ENCODE measurements at places on chromosomes 1 and 21.
A peak's percentile ranks its signal among the peaks of the same experiment; 100 is the strongest.

GRCh38 chr21:44874240-44874496 is 678 bp upstream of the PTTG1IP start:
- DNase-seq: no peak

GRCh38 chr1:40318970-40319621 is 2.0 kb upstream of the COL9A2 start:
- no peak for DNase-seq

DNA sequence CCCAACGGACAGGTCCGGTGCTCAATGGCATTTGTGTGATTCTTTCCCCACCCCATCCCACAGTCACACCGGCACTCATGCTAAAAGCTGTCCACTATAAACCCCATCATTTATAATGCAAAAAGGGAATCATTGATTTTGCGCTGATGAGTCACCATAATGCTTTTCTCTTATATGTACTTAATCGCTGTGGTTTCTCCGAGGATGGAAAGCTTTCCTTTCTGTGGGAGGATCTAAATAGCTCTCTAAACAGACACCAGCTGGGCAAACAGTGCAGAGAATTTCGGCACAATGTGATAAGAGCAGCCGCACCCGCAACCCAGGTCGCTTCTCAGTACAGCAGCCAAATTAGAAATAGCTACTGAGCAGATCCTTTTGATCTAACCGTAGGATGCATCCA is 85.6 kb downstream of the SETD4 start:
- no peak for DNase-seq

DNA sequence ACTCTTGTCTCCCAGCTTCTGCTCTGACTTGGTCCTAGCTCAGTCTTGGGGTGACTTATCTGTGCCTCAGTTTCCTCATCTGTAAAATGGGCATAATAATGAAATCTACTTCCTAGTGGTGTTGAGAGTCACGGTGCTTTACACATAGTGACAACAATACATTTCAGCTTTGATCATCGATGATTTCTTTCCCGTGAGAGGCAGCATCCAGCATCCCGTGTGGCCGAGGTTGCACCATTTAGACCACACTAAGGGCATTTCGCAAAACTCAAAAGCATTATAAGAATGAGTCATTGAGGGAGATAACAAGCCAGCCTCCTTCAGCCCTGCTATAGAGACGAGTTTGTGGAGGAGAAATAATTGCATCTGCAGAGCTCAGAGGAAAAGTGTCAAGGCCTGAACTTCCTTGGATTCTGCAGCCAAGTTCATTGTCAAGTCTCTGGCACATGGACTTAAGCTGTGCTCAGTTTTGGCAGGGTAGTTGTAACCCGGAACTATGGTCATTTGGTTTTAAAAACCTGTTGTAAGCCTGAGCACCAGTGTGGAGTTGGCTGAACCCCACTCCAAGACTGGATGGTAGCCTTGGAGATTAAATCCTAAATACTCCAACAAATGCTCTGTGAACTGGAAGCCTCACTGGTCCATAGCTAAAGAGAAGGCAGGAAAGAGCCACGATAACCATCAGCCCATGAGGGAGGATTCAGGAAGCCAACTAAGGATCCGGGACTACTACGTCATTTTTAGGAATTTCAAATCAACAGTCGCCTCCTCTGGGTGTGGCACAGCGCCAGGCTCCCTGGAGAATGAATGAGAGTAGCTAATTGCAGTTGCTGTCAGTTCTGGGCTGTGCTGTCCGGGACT is 64.2 kb downstream of the TCP10L start:
- no peak for DNase-seq

- DNase-seq: no peak
Measured at GRCh38 chr1:208581209-208581608, 337.0 kb upstream of the PLXNA2 start.

DNA sequence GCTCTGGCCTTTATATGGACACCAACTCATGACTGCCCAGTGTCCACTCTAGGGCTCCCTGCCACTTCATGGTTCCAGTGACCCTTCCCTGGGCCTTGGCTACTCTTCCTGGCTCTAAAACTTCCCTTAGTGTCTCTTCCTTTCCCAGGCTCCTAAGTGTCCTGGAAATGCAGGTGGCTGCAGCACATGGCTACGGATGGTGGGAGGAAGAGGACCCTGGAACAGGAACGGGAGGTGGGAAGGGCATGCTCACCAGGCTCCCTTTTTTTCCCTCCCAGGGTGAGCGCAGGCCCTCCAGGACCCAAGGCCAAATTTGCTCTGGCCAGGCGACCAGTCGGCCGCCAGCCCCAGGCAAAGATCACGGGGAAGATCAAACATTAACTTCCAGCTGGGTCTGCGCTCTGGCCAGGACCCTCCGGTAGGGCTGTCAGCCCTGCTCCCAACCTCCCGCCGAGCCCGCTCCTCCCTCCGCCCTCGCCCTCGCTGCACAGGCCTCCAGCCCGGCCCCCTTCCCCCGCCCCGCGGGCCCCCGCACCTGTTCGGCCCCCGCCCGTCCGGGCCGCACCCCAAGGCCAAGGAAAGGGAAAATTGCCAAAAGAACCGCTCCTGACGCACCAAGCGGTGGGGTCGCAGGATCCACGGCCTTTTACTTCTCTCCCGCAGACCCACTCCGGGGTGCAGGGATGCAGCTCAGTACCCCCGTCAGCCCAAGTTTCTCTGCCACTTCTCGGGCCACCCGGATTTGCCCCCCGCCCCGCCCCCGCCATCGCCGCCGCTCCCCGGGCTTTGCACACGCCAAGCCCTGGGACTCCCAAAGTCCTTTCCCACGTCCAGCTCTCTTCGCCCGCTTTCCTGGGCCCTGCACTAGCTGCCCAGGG is 894 bp downstream of the TCEA3 start:
- DNase-seq: peak; percentile 34

DNA sequence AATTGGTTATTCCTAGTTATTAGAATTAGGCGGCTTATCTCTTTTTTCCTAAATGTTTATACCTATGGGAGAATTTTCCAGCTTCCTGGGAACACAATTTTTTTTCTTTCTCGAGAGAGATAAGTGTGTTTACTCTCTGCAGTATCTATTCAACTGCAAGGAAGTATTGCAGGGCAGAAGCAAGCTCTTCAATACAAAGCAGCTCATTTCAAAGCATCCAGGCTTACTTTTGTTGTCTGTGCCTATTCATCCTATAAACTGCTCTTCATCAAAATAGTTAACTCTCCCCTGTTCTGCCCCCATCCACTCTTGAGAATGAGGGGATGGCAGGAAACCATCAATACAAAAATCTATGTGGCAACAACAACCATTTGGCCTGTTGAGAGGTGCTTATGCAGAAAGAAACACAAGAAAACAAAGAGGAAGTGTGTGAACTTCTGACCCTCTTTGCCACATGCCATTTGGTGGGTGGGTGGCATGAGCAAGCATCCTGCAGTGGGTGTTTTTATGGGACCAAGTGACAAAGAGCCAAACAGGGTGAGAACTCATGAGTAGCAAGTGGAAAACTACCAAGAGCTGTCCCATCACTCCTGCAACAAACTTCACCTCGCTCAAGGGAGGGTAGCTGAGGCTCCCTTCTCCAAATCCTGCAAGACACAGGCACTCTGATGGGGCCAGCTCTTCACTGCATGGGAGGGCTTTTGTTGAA is 50.6 kb upstream of the MRPS6 start:
- DNase-seq: peak; percentile 38

GRCh38 chr1:89670163-89670562 is 37.2 kb downstream of the LRRC8C start:
- DNase-seq: no peak

DNA sequence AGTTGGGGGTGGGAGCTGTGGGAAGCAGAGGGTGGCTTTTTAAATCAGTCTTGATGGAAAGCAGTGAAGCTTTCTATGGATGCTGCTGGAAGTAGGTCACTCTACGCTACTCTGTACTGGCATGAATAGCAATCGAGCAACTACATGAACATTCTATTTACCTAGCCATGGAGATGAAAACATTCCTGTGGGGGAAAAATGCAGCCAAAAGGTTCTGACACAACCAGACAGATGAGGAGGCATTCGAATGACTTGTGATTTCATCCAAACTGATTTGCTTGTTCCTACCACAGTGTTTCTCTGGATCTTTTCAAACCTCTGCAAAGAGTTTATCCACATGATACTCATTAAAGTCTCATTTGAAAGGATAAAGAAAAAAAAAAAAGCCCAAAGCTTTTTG is 95.0 kb downstream of the ASTN1 start:
- no peak for DNase-seq

DNA sequence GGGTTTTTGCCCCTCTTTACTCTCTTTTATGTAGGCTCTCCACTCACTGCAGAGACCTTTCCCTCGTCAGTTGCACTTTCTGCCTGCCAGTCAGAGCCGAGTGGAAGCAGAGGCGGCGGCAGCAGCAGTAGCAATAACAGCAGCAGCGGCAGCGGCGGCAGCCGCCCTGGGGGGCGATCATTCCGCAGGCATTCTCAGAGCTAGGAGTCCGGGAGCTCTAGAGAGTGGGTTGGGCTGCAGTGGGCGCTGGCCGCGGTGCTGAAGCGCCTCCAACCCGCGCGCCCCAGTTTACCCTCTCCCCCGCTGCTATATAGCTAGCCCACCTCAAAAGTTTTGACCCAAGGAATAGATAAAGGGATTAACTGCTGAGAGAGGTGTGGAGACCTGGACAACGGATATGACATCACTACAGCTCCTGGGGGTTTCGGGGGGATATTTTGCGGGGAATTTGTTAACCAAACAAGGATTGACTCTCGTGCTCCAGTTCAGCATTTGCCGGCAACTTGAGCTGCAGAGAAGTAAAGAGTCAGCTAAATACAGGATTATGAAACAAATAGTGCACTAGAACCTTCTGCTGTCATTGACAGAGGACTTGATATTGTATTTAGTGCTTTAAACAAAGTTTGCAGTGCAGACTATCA is at the start of gene OLFM3:
Gene OLFM3, minus strand, starts transcription at position 102 of the 641 bp plus-strand sequence.
- DNase-seq: no peak

DNA sequence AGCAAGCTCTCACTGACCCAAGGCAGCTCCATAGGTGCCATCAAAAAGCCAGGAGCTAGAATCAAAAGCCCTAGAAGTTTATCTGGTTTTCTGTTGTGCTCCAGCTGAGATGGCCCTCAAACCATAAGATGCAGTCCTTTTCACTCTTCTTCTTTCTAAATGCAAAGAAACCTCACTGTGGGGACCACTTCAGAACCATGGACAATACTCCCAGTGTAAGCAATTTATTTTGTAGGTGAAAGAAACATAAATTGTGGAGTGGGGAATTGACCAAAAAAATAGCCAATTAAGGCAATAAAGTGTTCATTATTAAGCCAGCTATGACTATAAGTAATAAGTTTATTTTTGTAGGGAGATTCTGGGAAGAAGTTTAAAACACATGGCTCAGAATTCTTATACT is 1399.9 kb downstream of the PLA2G4A start:
- DNase-seq: no peak

GRCh38 chr21:15408089-15408488 is 321.7 kb upstream of the USP25 start:
- no peak for DNase-seq

DNA sequence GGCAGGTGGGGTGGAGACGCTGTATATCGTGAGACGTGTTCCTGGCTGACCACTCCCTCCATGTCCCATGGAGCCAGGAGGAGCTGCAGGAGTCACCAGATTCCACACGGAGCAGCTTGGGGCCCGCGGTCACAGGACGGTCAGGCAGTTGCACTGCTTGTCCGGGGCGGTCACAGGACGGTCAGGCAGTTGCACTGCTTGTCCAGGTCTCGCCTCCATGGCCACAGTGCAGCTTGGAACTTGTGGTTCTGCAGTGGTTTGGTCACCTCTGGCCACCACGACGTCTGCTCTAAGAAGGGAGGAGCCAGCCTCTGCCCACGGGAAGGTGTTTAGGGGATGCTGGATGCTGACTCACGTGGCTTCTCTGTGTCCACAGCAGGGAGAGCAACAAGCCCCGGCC is 33.0 kb downstream of the SLX9 start:
- no peak for DNase-seq

GRCh38 chr21:14995226-14995625 is 69.6 kb downstream of the NRIP1 start:
- no peak for DNase-seq

DNA sequence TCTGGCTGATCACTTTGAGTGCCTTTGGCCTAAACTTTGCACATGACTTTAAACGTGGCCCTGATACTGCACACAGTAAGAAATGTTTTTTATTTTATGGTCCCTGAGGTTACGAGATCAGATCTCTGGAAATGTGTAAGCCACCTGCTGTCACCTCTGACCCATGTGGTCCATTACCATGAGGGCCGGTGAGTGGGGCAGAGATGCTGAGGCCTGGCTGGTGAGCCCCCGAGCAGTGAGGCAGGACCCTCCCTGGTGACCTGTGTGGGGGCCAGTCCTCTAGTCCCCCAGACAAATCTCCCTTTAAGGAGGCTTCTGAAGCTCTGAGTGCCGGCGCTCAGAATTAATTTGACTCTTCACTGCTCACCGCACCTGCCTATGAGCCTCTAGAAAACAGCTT is 12.4 kb downstream of the TFF3 start:
- no peak for DNase-seq

DNA sequence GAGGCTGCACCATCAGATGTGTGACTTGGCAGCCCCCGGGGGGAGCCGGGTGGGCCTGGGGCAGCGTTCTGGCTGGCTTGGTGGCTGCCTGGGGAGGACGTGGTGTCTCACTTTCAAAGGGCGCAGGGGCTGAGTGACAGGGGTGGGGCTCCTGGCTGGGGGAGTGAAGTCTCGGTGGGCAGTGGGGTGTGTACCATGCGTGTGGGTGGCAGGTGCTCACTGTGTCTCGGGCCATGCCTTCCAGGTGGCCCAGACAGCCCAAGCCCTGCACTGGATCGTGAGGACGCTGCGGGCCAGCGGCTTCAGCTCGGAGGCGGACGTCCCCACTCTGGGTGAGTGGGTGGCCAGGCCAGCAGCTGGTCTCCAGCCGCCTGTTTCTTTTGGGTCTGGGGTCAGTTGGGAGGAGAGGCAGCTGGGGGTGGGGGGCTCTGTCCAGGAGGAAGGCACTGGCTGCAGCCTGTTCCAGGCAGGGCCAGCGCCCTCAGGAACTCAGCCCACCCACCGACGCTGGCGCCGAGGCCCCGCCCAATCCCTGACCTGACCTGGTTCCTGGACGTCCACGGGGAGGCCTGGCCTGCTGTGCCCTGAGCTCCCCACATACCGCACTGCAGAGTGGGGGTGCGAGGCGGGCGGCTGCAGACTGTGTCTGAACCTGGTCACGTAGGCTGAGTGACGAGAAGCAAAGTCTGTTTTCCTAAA is 30.6 kb upstream of the LRRC3 start:
- no peak for DNase-seq

DNA sequence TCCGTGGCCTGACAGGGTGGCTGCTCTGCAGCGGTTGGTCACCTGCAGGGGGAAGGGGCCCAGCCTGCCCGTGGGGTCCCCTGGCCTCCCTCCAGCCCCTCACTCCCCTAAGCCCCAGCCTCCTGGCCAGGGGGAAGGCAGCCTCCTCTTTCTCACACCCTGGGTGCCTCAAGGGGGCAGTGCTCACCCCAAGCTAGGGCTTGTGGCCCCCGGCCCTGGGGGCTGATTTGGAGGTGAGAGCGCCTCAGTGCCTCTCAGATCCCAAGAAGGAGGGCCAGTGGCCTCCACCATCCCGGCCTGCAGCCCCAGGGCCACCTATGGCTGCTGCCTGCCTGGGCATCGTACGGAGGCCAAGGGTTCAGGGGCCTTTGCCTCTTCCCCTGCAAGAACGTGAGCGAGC is 66.4 kb upstream of the TTC34 start:
- no peak for DNase-seq
